ENCODE measurements at places on chromosomes 3 and 15. TPM values are rescaled to one million over a fixed set of nuclear protein-coding genes. Genes with fewer than 3 reads are reported as not detected.
A peak's percentile ranks its signal among the peaks of the same experiment; 100 is the strongest.

DAPK2 gene
- total RNA-seq: 3.2 TPM

DNA sequence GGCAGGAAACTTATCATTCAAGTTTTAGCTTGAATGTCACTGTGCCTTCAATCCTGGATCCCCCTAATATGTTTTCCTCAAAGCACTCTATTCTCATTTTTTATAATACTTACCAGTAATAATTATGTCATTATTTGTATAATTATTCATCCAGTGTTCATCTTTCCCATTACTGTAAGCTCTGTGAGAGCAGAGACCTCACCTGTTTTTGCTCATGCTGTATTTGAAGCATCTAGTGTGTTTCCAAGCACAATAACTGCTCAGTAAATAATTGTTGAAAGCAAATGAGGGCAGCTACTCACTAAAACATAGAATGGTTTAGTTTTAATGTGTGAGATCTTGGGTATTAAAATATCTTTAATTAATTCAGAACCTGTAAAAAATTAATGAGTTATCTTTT lies 36.9 kb upstream of the KPNA4 start:
- no peak overlapping the region for H3K4me3 ChIP-seq
- DNase-seq: no peak
- no peaks in the 10 kb centered on the region for H3K27me3 ChIP-seq

ETFA gene
- total RNA-seq: 112 TPM

DNA sequence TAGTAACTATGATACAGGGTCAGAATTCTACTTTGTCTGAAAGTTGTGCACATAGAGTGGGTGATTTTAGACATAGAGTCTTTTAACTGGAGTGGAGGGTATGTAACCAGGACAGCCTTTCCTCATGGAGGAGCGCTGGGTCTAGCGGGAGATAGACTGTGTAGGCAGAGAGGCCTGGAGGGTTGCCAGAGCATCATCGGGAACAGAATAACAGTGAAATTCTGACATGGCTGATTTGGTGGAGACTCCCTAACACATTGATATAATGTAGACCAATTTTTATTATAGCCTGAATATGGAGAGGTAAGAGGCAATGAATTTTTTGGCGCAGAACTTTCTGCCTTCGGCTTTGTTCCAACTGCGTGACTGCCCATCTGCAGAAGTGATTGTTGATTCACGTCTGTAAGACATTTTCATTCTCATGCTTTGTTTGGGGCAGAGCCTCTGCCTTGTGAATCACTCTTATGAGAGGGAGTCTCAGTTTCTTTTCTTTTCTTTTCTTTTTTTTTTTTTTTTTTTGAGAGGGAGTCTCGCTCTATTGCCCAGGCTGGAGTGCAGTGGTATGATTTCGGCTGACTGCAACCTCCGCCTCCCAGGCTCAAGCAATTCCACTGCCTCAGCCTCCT lies 16.0 kb downstream of the LPP start:
- H3K36me3 ChIP-seq: peaks cover 26% of the 10 kb centered on the region
- no peak overlapping the region for H3K4me3 ChIP-seq
- peaks cover 56% of the 10 kb centered on the region for H3K4me1 ChIP-seq
- H3K27me3 ChIP-seq: no peaks in the 10 kb centered on the region

- no peaks in the 10 kb centered on the region for H3K36me3 ChIP-seq
- H3K27ac ChIP-seq: no peak overlapping the region
- no peak for DNase-seq
- H3K4me3 ChIP-seq: no peak overlapping the region
- peaks cover 8% of the 10 kb centered on the region for H3K27me3 ChIP-seq
Measured at GRCh38 chr3:152056481-152056880, 183.0 kb downstream of the SUCNR1 start.

SLC38A3 gene
- total RNA-seq: not detected

GRCh38 chr15:69172847-69173246 lies 12.4 kb downstream of the GLCE start:
- H3K4me1 ChIP-seq: no peaks in the 10 kb centered on the region
- no peak for DNase-seq
- no peak overlapping the region for H3K4me3 ChIP-seq
- H3K27me3 ChIP-seq: no peaks in the 10 kb centered on the region
- no peak overlapping the region for H3K27ac ChIP-seq

DNA sequence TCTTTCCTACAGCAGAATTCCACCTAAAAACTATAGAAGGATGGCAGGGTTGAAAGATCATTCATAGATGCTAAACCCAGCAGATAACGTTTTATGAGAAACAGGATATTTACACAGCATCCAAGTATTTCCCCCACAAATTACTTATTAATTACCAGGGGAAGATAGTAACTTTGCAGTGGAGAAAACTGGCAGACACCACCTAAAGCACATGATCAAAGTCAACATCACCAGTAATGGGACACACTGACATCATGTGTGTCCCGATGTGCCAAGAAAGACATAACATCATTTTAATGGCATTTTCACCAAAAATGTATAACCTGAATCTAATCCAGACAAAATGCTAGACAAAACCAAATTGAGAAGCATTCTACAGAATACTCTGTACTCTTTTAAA lies 220.4 kb upstream of the THBS1 start:
- no peak overlapping the region for H3K27ac ChIP-seq
- H3K4me1 ChIP-seq: no peaks in the 10 kb centered on the region
- H3K36me3 ChIP-seq: no peaks in the 10 kb centered on the region
- peaks cover 26% of the 10 kb centered on the region for H3K27me3 ChIP-seq

GRCh38 chr3:171772427-171773056 lies 37.7 kb downstream of the PLD1 start:
- H3K4me1 ChIP-seq: peaks cover 2% of the 10 kb centered on the region
- H3K27me3 ChIP-seq: peaks cover 9% of the 10 kb centered on the region
- no peak overlapping the region for H3K27ac ChIP-seq
- H3K4me3 ChIP-seq: no peak overlapping the region

DNA sequence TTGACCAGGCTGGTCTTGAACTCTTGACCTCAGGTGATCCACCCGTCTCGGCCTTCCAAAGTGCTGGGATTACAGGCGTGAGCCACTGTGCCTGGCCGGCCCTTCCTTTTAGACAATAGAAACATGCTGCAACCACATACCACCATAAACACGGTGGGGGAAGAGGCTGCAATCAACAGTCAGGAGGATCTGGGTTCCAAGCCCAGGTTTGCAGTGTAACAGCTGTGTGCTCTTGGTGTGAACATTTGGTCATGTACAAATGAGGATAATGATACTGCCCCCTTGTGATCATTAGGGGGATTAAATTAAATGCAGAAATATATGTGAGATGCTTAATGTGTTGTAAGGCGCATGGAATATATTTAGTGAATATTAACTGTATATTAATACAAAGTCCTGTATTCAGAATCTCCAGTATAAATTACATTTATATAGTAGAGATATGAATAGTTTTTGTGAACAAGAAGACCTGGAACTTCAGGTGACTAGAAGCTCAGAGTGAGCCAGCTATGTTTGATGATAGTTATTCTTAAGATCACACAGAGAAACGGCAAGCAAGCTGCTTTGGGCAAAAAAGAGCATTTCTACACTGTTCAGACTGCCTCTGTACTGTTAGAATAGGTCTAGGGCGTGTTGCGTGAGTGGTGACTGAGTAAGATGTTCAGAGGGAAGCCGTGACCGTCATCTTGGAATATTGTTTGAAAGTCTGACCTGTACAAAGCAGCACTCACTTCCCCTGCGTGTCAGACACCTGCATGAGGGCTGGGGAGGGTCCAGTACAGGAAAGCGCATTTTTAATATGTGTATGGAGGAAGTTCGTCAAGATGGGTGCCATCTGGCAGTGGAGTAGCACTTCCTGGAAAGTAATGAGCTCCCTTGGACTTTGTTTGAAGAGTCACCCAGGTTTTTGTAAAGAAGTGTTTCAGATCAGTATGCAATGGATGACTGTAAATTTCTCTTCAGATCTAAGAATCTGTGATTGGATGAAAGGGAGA lies 125.8 kb downstream of the PGPEP1L start:
- no peak overlapping the region for H3K27ac ChIP-seq
- no peak for DNase-seq
- no peak overlapping the region for H3K4me3 ChIP-seq
- H3K4me1 ChIP-seq: no peaks in the 10 kb centered on the region

SCAMP5 gene
- 0.81 TPM for total RNA-seq

- no peaks in the 10 kb centered on the region for H3K36me3 ChIP-seq
- peaks cover 5% of the 10 kb centered on the region for H3K27me3 ChIP-seq
Measured at GRCh38 chr3:152738656-152739055, 96.3 kb upstream of the P2RY1 start.

GPR62 gene
- not detected for total RNA-seq

- no peaks in the 10 kb centered on the region for H3K36me3 ChIP-seq
- no peak for DNase-seq
- H3K27me3 ChIP-seq: peaks cover 28% of the 10 kb centered on the region
- H3K4me1 ChIP-seq: no peaks in the 10 kb centered on the region
- H3K27ac ChIP-seq: no peak overlapping the region
- no peak overlapping the region for H3K4me3 ChIP-seq
Measured at GRCh38 chr3:197372047-197372661, 73.7 kb upstream of the DLG1 start.

DNA sequence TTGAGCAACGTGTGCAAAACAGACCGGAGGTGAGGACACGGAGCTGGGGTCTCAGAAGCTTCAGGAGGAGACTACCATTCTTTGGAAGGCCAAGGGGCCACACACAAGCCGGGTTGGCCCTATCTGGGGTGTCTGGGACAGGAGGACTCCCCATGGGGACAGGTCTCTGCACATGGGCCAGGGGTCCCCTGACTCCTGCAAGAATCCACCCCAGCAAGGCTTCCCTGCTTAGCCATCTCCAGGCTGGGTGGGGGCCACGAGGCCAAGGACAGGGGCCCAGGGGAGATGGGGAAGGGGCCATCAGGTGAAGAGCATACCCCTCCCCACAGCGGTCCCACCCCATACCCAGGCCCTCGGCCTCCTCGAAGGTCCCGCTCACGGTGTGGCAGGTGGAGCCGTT lies 38.5 kb downstream of the ADAMTS7 start:
- H3K36me3 ChIP-seq: no peaks in the 10 kb centered on the region
- no peak overlapping the region for H3K27ac ChIP-seq
- no peak overlapping the region for H3K4me3 ChIP-seq
- DNase-seq: no peak
- H3K27me3 ChIP-seq: no peaks in the 10 kb centered on the region
- H3K4me1 ChIP-seq: no peaks in the 10 kb centered on the region

- H3K27ac ChIP-seq: no peak overlapping the region
- peaks cover 13% of the 10 kb centered on the region for H3K27me3 ChIP-seq
- no peaks in the 10 kb centered on the region for H3K36me3 ChIP-seq
- no peaks in the 10 kb centered on the region for H3K4me1 ChIP-seq
- no peak overlapping the region for H3K4me3 ChIP-seq
Measured at GRCh38 chr15:88976656-88977055, 63.5 kb upstream of the MFGE8 start.

DNA sequence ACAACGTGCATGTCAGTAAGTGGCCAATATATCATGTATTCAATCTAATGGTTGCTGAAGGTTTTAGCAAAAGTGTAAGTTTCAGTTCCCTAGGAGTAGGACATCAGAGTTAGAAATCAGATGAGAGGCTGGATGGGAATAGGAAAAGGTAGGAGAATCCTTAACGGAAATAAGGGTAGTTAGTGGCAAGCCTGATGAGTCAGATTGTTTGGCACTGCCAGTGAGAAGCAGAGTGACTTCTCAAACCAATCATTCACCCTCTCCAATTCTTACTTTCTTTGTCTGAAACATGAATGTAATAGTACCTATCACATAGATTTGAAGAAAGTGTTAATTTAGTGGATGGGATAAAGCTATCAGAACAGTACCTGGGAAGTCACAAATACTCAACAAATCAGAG lies 894.0 kb downstream of the NTRK3 start:
- no peak overlapping the region for H3K4me3 ChIP-seq
- H3K27me3 ChIP-seq: no peaks in the 10 kb centered on the region
- DNase-seq: no peak
- no peaks in the 10 kb centered on the region for H3K36me3 ChIP-seq

CELSR3 gene
- 7.2 TPM for total RNA-seq

DNA sequence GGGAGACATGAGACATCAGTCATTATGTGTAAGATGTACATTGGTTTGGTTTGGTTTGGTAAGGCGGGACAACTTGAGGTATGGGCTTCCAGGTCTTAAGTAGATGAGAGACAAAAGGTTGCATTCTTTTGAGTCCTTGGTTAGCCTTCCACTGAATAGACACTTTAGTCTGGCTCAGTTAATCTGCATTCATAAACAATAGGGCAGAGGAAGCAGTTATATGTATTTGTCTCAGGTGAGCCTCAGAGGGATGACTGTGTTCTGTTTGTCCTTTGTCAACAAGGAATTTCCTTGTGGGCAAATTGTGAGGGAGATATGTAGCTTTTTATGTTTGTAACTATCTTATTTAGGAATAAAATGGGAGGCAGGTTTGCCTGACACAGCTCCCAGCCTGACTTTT lies 50.4 kb downstream of the TCF12 start:
- no peak overlapping the region for H3K4me3 ChIP-seq
- no peaks in the 10 kb centered on the region for H3K27me3 ChIP-seq
- peaks cover 3% of the 10 kb centered on the region for H3K36me3 ChIP-seq
- H3K4me1 ChIP-seq: peaks cover 14% of the 10 kb centered on the region
- DNase-seq: no peak

STAG1 gene
- 34.1 TPM for total RNA-seq

- DNase-seq: no peak
- H3K27me3 ChIP-seq: peaks cover 5% of the 10 kb centered on the region
- H3K4me3 ChIP-seq: no peak overlapping the region
- H3K27ac ChIP-seq: no peak overlapping the region
- H3K4me1 ChIP-seq: peaks cover 41% of the 10 kb centered on the region
Measured at GRCh38 chr3:13863965-13864595, 15.8 kb downstream of the WNT7A start.

DNA sequence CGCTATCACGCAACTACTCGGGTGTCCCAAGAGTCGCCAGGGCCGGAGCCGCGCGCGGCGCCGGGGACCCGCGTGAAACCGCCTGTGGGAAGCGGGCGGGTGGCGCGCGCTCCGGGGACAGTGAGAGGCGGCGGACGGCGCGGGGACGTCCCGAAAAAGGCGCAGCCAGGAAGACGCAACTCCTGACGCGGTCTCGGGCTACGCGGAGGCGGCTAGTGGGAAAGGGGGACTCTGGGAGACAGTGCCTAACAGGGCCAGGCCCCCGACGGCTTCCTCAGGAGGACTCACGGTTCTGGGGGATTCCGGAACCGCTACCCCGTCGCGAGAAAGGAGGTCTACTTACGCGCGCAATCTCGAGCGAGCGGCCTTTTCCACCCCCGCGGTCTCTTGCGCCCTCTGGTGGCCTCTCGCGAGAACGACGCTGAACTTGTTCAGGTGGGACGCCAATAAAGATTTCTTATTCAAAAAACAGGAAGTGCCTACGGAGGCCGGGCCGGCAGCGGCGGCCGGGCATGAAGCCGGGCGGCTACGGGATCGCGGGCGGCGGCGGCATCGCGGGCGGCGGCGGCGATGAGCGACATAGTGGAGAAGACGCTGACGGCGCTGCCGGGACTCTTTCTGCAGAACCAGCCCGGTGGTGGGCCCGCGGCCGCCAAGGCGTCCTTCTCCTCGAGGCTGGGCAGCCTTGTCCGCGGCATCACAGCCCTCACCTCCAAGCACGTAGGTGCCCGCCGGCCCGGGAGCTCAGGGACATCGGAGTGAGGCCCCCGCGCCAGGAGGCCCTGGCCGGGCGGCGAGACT lies at the start of gene AP4E1:
AP4E1 (plus strand) TSS at position 475 of the 801 bp plus-strand sequence; CDS start at position 571, 96 bp downstream.
- peaks cover 15% of the 10 kb centered on the region for H3K36me3 ChIP-seq
- H3K27me3 ChIP-seq: no peaks in the 10 kb centered on the region
- peak within 1 kb of the TSS; percentile 98 for H3K27ac ChIP-seq
- DNase-seq: peak; percentile 95

B3GALNT1 gene
- 3.9 TPM for total RNA-seq

Data from activated CD4-positive, alpha-beta memory T cell treated with anti-CD3 and anti-CD28 coated beads, Interleukin-2, amount 10 ng/mL, durations not matched to agents 7 days and 5 days (primary cell).